ENCODE measurements at places on chromosomes 16 and 17.
A peak's percentile ranks its signal among the peaks of the same experiment; 100 is the strongest.

DNA sequence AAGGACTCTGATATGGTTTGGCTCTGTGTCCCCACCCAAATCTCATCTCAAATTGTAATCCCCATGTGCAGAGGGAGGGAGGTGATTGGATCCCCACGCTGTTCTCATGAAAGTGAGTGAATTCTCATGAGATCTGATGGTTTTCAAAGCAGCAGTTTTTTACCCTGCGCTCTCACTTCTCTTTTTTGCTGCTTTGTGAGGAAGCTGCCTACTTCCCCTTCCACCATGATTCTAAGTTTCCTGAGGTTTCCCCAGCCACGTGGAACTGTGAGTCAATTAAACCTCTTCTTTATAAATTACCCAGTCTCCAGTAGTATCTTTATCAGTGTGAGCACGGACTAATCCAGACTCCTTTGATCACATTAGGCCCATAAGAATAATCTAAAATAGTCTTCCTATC is 719.7 kb upstream of the CDH8 start:
- DNase-seq = no peak

- no peak for DNase-seq
Observed at GRCh38 chr16:49014277-49015224, 267.1 kb downstream of the CBLN1 start.

- no peak for DNase-seq
Observed at GRCh38 chr17:73074566-73074965, 17.9 kb downstream of the SLC39A11 start.

DNA sequence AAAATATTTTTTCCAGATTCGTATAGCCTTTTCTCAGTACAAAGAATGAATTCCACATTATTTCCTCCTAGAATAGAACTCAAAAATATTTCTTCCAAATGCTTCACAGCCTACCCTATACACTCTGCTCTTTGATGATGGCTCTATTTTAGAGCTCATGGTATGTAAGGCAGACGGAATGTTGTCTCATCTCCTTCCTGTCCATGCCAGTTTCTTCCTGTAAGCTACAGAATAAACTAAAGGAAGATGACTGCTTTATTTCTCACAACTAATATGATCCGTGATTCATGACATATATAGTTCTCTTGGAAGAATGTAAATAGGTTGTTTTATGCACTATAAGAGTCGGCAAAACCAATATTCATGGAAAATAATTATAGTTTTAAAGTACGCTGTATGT is 723.1 kb downstream of the CDH11 start:
- DNase-seq = no peak

- DNase-seq = no peak
Observed at GRCh38 chr16:16144416-16144815, 78.9 kb downstream of the ABCC6 start.

DNA sequence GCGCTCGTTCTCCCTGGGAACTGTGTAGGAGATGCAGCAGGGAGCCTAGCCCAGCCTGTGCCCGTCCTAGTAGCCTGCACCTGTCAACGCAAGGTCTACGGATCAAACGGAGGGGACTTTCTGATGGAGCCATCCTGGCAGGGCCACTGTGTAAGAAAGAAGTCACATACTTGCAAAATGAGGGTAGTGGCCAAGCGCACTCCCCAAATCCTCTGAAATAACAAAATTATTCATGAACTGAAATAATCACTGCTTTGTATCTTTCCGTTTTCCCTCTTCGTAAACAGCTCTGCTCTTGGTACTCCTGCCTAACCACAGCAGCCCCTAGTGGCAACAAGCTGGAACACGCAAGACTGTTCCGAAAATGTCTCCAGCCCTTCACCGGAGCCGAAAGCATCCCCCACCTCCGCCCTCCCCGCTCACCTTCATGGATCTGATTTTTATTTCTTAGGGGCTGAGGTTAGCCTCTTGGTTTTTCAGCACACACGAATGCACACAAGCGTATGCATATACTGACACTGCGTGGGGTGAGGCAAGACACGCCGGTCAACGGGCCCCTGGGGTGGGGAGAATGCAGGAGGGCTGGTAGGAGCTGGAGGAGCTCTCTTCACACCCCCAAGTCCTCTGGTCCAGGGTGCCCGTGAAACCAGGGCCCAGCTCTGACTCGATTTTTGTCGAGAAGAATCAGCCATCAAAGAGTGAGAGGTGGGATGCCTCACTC is 100.8 kb downstream of the ABCC12 start:
- DNase-seq = peak; percentile 47

DNA sequence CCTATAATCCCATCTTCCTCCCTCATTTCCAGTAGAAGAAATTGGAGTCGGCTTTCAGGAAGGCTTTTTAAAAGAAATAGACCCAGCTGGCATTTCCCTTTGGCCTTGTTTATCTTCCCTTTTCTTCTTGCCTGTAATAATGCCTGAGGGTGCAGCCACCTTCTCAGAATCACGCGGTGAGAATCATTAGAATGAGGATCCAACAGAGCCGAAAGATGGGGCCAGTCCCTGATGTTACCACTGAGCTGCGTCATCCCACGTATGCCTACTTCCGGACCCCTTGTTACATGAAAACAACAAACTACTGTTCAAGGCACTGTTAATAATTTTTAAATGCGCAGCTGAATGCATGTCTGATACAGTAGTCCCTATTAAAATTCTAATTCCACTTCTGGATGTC is 24.1 kb downstream of the SDR42E1 start:
- no peak for DNase-seq

DNA sequence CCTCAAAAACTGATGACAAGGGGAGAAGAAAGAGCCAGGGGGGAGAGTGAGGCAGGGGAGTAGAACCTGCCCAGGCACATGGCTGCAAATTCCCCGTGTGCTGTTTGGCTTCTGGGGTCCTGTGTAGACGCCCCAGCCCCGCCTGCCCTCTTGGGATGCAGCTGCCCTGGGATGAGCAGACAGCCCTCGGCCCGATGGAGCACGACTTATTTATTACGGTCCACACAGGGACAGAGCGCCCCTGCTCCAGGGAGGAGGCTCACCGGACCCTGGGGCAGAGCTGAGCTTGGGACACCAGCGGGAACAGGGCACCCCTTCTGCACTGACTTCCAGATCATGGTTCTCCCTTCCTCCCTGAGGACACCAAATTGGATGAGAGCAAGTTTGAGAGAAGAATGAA is 9.1 kb downstream of the LDHD start:
- no peak for DNase-seq

DNA sequence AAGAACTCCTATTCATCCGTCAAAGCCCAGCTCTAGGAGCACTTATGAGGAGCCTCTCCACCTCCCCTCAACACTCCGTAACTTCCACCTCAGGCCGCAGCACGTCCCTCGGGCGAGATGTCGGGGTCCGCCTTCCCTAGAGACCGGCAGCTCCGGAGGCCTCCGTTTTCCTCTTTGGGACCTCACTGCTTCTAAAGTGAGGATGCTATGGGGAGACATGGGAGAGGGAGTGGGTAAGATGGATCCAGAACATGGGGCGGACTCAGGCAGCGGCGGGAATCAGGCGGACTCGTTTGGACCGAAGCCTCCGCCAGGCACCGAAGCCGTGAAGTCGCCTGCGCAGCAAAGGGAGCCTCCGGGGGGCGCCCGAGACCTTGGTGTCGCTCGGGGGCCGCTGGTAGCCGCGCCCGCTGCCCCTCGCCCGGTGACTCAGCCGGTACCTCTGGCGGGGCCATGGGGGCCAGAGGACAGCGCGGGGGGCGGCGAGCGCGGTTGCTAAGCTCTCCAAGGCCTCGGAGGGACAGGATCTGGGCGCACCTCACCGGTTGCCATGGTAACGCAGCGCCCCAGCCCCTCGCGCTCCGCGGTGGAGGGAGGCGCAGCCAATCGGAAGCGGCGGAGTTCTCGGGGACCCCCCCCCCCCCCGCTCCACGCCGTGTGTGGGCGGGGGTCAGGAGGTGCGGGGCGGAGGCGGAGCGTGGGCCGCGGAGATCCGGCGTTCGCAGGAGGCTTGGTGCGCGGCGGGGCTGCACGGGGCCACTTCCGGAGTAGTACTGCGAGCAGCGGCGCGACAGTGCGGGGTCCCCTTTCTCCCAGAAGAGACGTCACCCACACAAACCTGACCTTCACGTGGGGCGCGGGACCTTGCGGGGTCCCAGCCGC is 1.3 kb upstream of the HIC1 start:
- DNase-seq = peak; percentile 71

- no peak for DNase-seq
Observed at GRCh38 chr16:10851512-10851911, 25.5 kb upstream of the CIITA start.

Data from mesothelial cell of epicardium (in vitro differentiated cells).